Omental fat pad (tissue), 4 donors: ENCODE measurements at places on chromosomes 2 and 18.

GRCh38 chr2:133734716-133735495 lies 166.6 kb upstream of the NCKAP5 start:
- no peak for DNase-seq

GRCh38 chr18:27845897-27846296 lies 331.0 kb downstream of the CDH2 start:
- no peak for DNase-seq

GRCh38 chr2:180291060-180291459 lies 284.0 kb upstream of the CWC22 start:
- DNase-seq: no peak

- DNase-seq: no peak
Observed at GRCh38 chr2:3139906-3140305, 237.7 kb downstream of the EIPR1 start.

DNA sequence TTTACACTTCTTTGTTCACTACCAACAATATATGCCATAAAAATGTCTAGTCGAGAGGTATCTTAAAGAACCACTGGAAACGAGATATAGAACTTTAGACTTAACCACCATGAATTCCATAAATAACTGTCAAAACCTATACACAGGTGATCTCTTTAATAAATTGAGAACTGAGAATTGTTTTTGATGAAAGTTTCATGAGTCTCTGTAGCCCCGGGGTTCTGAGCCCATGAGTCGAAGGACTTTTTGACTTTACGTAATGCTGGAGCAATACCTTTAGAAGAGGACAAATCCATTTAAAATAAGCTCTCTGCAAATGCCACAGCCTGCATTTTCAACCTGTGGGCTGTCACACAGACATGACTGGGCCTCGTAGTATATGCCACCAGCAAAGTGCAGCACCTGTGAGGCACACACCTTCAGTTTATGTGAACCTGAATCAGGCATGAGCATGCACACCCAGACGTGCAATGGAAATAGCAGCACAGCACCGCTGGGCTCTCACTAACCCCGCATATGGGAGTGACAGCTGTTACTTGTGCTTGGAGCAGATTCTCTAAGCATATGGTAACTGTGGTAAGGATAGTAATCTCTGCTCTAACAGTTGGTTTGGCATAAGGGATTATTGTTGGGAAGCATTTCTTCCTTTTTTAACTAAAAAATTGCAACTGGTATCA lies 383.2 kb downstream of the SOCS6 start:
- no peak for DNase-seq

DNA sequence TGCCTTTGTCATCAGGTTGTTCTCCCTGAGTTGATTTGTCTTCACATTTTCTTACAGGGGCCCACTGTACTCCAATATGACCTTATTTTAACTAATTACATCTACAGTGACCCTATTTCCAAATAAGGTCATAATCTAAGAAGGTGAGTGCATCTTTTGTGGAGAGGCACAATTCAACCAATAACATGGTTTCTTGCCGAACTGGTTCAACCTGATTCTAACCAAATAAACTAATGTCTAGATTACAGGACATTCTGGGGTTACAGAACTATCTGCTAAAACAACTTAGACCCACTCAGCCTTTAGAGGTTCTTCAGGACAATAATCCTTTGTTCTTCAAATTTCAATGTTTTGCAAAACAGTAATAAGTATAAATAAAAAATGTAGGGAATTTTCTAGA lies 496.5 kb upstream of the SOX11 start:
- no peak for DNase-seq

GRCh38 chr18:32299484-32299883 lies 109.6 kb downstream of the MEP1B start:
- DNase-seq: no peak

GRCh38 chr2:31434911-31435310 lies 20.4 kb upstream of the XDH start:
- no peak for DNase-seq

DNA sequence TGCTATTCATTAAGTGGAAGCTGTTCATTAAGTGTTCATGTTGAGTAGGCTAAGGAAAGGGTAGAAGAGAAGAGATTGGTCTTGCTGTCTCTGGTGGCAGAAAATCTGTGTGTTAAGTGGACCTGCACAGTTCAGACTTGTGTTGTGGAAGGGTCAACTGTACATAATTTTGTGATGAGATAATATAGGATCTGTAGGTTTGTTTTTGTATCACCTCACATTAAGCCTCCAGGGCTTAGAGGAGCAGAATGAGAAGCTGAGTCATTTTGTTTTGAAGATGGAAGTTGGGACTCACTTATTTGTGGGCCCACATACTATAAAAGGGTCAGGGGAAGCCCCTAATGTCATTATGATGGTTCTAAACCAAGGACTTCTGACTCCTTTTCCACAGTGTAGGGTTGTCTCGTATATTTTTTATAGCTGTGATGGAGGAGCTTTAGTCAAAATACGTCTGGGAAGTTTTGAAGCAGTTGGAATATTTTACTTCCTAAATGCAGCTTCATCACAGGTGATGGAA lies 18.2 kb downstream of the PMS1 start:
- DNase-seq: no peak

DNA sequence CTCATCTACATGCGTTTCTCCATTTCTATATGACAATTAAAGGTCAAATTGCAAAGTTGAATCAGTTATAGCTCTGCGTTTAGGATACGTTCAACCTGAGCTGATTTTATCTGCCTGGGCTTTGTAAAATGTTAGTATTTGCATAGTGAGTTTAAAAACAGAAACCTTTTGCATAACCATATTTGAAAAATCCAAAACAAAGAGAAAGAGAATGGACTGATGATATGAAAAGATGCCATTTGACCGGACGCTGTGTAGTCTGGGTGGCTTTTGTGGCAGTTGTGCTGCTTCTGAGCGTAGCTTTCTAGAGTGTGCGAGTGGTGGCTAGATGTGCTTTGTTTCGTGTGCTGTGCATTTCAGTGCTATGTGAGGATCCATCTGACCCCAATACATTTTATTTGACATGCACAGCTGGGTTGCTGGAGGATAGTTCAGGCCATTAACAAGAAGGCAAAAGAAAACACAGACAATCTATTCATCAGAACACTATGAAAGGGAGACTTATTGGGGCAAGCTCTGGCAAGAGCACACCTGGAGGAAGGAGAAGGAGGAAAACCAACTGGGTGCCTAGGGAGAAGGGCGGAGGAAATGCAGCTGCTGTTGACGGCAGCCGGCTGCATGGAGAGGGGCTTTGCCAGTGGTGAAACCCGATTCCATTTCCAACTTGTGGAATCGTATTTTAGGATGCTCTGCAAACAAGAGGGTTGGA lies 126.8 kb downstream of the ACOXL start:
- DNase-seq: no peak

DNA sequence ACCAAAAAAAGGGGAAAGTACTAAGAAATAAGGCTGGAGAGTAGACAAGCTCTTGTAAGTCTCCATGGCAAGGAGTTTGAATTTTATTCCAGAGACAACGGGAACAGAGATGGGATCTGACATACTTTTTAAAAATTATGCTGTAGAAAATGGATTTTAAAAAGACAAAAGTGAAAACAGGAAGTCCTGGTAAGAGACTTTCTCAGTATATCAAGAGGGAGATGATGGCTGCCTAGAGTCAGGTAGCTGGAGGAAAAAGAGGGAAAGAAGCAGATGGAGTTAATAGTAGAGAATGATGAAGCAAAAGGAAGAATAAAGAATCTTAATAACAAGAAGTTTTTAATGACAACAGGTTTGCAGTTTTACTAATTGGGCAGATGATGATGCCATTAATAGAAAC lies 168.1 kb downstream of the SRBD1 start:
- DNase-seq: no peak

- no peak for DNase-seq
Observed at GRCh38 chr2:177535958-177536504, 143.5 kb downstream of the AGPS start.

DNA sequence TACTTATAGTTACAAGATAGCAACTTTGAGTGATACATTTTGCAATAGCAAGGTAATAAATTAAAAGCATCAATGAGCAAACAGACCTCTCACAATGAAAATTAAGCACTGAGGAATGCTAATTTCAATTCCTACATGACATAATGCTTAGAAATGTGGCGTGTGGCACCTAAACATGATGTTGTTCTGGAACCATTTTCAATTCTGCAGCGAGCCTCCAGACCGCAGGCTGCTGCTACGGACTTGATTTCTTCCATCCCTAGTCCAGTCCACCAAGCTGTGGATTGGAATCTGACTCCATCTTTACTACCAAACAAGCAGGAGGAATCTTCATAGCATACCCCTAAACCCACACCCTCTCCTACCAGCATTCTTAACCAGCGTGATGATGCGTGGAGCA lies 58.7 kb upstream of the ZNF397 start:
- no peak for DNase-seq

DNA sequence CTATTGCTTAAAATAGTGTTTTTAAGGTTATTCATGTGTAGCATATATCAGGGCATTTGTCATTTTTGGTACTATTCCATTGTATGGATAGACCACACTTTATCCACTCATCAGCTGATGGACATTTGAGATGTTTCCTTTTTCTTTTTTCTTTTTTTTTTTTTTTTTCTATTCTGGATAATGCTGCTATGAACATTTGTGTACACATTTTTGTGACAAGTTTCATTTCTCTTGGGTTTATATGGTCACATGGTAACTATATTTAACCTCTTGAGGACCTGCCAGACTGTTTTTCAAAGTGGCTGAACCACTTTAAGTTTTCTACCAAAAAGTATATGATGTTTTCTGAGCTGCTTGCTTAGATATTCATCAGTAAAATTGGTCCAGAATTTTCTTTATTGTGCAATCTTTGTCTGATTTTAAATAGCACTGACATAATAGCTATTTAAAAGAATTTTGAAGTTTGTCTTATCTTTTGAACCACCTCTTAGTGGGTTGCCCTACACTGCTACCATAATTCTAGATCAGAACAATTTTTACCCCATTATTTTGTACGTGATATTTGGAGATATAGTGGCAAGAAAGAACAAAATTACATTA lies 219.4 kb upstream of the SIX3 start:
- no peak for DNase-seq

- DNase-seq: no peak
Observed at GRCh38 chr18:13290856-13291271, 72.3 kb downstream of the LDLRAD4 start.

GRCh38 chr2:210901326-210901725 lies 344.9 kb downstream of the CPS1 start:
- no peak for DNase-seq

DNA sequence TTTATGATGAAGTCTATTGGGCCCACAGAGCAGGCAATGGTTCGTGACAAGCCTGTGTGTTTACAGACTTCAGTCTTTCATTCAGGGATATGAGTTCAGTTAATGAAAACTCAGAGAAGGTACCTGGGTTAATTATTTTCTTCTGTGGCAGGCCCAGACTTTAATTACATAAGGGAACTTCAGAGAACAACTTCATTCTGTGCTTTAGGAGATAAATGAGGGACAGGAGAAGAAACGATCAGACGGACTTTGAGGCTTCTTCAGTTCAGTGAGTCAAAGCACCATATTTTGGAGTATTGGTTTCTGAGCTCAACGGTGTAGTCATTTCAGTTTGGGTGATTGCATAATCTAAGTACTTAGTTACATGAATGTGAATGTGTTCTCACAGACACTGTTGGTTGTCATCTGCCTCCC lies 203.0 kb upstream of the KCNJ3 start:
- DNase-seq: no peak

DNA sequence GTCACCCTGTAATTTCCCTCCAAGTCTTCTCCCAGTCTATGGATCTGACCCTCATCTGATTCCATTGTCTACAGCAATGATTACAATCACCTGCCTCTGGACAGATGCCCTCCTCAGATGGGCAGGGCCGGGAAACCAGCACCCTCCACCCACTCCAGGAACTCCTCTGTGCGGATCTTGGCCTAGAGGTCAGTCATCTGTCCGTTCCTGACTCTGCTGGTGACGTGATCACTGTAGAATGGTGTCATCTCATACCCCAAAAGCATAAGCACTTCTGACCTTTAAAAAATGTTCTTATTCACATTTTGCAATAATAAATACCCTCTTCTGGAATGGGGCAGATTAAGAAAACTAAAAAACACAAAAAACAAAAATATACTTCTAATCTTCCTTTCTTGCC lies 29.5 kb upstream of the BZW1 start:
- no peak for DNase-seq

DNA sequence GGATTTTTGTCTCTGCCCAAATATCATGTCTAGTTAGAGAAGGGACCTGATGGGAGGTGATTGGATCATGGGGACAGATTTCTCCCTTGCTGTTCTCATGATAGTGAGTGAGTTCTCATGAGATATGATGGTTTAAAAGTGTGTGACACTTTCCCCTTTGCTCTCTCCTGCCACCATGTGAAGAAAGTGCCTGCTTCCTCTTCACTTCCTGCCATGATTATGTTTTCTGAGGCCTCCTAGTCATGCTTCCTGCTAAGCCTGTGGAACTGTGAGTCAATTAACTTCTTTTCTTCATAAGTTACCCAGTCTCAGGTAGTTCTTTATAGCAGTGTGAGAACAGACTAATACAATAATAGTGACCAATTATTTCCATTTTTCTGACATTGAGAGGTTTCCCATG lies 167.3 kb upstream of the CYRIA start:
- DNase-seq: no peak

- DNase-seq: no peak
Observed at GRCh38 chr2:120940726-120941256, 205.1 kb downstream of the GLI2 start.

GRCh38 chr2:25879133-25879730 lies 945 bp upstream of the ASXL2 start:
- DNase-seq: no peak

DNA sequence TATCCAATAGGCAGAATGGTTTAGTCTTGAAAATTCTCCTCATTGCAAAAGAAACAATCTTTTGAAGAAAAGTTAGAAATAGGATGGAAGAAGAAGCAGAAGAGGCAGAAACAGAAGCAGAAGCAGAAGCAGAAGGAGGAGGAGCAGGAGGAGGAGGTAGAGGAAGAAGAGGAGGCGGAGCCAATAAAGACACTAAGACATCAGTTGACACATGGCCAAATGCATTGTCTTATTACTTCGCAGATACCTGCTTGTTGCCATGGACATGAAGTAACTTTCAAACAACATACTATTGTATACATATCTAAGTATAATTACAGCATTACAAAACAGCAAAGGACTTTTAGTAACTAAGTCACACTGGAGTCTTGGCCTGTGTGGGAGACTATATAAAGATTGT lies 606.3 kb downstream of the METTL4 start:
- no peak for DNase-seq

- no peak for DNase-seq
Observed at GRCh38 chr2:156322051-156322685, 10.4 kb downstream of the NR4A2 start.

GRCh38 chr2:74668087-74668486 lies 14.0 kb downstream of the SEMA4F start:
- no peak for DNase-seq

GRCh38 chr18:50928551-50928950 lies 39.3 kb upstream of the ELAC1 start:
- DNase-seq: no peak

DNA sequence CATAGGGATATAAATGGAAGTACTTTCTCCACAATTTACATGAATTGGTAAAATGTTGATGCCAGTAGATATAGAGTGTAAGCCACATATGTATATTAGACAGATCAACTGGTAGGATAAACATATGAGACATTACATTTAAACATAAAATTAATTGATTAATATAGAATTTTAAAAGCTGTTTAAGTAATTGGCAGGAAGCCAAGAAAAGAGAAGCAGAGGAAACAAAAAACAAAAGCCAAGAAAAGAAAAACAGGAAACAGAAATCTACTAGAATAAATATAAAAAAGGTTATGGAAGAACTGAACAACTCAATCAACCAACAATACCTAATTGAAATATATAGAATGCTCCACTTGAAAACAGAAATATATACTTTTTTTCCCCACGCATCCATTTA lies 920.1 kb upstream of the TMEFF2 start:
- DNase-seq: no peak
